ENCODE measurements at places on chromosomes 2 and 18.

DNA sequence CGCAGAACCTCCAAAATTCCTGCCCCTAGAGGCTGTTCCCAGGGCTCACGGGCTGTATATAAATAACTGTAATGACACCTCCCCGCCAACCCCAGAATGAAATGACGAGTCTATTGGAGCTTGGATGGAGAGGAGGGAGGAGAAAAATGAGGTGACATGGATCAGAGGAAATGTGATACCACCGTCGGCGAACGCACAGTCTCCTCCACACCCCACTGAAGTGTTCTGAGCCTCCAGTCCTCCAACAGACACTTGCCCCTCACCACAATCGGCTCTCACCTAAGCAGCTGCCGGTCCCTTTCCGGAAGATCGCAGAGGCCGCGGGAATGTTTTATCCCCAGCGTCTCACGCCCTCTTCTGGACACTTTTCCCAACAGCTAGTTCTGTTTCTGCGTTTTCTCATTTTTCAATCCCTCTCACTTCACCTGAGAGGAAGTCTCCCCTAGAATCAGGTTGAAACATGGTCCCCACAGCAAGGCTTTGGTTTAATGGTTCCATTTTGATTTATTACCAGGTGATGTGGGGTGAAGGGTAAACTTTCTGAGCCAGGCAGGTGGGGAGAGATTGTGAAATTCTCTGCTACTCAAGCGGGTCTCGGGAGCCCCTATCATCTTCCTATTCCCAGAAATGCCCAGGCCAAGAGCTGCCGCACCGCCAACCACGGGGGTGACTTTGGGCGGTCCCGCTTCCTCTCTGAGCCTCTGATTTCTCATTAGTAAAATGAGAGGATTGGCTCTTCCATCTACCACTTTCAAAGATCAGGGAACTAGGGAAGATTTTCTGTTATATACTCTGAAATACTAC, 9.1 kb upstream of the MYO5B start:
- no peak for DNase-seq

GRCh38 chr2:18399601-18400000, 160.9 kb downstream of the RDH14 start:
- DNase-seq = no peak

GRCh38 chr2:227789803-227790202, 23.8 kb upstream of the CCL20 start:
- no peak for DNase-seq

GRCh38 chr2:102999958-103000357, 238.1 kb downstream of the TMEM182 start:
- DNase-seq = no peak

- DNase-seq = no peak
These were observed 22.3 kb downstream of the KLF7 start for GRCh38 chr2:207143215-207144172.

DNA sequence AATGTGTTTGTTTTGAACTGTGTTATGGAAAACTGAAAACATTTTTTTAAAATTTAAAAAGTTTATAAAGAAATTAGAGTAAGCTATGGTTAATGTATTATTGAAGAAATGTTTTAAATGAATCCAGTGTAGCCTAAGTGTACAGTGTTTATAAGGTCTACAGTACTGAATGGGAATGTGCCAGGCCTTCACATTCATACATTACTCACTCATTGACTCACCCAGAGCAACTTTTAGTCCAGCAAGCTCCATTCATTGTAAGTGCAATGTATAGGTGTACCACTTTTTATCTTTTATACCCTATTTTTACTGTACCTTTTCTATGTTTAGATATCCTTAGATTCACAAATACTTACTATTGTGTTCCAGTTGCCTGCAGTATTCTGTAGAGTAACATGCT, 215.1 kb upstream of the THUMPD2 start:
- DNase-seq = no peak

- no peak for DNase-seq
These were observed 29.6 kb upstream of the ITGAV start for GRCh38 chr2:186560254-186560653.

DNA sequence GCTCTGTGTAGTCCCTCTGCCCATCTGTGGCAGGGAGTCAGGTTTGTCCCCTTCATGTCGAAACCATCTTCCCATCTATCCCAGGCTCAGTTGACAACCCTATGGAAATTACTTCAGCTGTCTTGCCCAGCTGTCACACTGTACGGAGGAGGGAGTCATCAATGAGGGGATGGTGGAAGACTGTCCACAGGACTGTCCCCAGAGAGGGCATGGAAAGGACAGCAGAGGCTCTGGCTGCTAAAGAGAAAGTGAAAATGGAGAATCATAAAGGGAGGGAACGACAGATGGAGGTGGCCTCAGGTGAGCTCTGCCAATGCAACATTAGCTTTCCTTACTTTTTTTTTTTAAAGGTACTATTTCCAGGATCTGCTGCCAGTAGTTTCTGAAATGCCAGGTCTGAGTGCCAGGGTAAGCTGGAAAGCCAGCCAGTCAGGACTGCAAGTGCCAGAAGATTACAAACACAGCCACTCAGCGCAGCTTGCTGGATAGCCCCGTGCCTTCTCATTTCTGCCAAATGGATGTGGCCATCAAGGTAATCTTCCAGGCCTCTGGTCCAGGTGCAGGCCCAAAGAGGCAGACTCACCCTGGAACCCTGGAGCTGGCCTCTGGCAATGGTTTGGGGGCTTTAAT, 192.8 kb downstream of the AGPS start:
- no peak for DNase-seq

GRCh38 chr18:41751161-41751560, 203.9 kb upstream of the PIK3C3 start:
- DNase-seq = no peak

DNA sequence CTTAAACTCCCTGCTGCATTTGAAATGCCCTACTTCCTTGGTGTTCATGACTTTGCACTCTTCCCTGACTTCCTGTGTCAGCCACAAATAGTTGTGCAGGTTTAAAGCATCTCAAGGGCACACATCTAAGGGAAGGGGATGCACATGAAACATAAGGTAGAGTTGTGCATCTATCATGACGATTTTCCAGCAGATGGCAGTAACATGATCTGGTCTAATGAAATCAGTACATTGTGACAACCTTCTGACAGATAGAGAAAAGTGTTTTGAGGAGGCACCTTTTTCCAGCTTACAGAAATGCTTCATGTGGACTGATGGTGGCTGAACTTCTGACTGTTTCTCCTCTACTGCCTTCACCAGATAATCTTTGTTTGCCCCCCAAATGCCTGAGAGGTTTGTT, 238.9 kb downstream of the XIRP2 start:
- no peak for DNase-seq

DNA sequence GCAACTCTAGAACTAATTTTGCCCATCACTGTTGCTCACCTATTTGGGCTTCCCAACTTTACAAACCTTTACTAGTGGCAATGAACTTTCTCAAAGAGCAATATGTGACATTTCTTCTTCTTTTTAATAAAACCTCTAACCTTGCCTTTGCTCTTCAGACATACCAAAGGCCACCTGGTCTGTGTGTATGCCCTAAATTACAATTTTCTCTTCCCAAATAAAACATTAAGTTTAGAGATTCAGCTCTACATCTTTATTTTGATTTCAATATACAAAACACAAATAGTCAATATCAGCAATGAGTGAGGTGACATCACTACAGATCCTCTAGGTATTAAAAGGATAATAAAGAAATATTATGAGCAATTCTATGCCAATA, 35.1 kb upstream of the MYCN start:
- DNase-seq = no peak

GRCh38 chr2:236582968-236583367, 13.3 kb downstream of the ACKR3 start:
- DNase-seq = no peak

GRCh38 chr2:236177604-236177966, 9.4 kb upstream of the GBX2 start:
- no peak for DNase-seq

- DNase-seq = no peak
These were observed 97.2 kb downstream of the ARL4C start for GRCh38 chr2:234399451-234400246.

DNA sequence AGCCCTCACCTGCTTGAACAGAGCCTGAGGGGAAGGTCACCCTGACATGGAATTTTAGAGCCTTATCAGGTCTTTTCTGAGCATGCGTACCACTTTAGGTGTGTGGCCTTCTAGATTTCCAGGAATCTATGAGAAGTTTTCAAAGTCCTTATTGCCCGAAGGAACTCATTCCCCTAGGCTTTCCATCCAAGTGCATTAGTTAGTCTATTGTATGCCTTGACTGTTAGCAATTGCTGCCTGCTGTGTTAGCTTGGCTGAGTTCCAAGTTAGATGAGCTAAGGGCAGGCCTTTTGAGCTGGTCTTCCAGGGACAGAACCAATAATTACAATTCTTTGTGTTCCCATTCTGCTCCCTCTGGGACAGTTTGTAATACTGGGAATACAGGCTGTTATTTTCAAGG, 30.8 kb upstream of the PUM2 start:
- no peak for DNase-seq

DNA sequence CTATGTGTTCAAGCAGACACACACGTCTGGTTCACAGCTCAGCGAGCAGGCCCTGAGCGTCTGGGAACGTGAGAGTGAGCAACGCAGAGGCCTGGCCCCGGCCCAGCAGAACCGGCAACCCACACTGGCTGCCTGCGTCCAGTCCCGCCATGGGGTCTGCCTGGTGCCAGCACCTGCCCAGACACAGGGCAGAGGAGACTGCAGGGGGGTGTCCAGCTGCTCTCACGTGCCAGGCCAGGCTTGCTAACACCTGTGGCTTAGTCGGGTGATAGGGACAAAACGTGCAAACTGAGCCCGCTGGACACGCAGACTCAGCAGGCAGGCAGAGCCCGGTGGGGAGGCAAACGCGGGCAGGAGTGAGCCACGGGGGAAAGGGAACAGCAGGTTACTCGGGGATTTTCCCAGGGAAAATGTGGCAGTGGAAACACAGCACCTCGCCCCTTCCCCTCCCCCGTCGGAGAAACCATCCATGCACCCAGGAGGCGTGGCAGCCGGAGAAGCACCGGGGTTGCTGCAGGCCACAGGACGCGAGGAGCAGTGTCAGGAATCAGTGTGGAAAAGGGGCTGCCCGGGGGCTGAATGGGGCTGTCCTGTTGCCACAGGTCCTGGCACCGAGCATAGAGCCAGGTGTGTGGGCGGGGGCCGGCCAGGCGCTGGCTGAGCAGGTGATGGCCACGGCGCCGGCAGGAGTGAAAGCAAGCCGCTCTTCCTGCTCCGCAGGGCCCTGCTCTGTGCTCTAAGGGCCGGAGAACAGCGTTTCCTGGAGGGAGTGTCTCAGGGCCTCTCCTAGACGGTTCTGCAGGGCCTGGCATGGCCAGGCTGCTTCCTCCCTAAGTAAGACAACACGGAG, 154.7 kb downstream of the HDAC4 start:
- no peak for DNase-seq

GRCh38 chr2:189439342-189439741, 1.9 kb upstream of the WDR75 start:
- DNase-seq = no peak

DNA sequence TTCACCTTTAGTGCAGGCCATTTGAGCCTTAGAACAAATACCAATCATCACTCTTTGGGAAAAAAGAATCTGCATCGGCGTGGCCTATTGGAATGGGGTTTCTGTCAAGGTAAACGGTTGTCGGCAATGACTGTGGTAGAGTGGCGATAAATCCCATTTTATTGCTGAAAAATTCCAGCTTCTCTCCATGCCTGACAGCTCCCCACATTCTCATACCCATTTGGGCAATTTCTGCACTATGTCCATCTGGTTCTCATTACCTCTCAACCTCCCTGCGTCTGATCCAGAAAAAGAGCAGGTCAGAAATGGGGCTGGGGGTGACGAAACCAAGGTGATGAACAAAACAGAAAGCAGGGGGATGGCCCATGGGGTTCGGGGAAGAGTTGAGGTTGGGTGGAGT, 254.0 kb downstream of the MEIS1 start:
- no peak for DNase-seq

GRCh38 chr2:216090369-216090786, 8.7 kb downstream of the TMEM169 start:
- DNase-seq = no peak

- DNase-seq = no peak
These were observed 42.6 kb downstream of the ARHGAP15 start for GRCh38 chr2:143171817-143172216.

DNA sequence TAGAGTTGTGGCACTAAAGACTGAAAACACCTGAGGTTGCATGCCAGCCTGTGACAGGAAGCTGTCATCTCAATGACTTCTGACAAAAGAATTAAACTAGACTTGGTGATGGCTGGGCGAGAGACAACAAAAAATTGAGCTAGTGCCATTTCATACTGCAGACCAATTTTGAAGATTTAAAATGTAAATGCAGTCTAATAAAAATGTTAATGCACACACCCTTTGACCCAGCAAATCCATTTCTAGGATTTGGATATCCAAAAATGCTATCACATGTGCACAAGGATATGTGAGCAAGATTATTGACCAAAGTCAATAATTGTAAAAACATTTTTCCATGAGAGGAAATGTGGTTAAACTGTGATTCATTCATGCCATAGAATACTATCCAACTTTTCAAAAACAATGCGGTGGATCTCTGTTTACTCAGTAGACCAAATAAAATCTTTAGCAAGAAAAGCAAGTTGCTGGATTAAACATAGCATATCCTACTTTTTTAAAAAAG, 5.6 kb downstream of the FBXO36 start:
- DNase-seq = no peak

GRCh38 chr2:221283896-221284545, 288.1 kb downstream of the EPHA4 start:
- DNase-seq = no peak

DNA sequence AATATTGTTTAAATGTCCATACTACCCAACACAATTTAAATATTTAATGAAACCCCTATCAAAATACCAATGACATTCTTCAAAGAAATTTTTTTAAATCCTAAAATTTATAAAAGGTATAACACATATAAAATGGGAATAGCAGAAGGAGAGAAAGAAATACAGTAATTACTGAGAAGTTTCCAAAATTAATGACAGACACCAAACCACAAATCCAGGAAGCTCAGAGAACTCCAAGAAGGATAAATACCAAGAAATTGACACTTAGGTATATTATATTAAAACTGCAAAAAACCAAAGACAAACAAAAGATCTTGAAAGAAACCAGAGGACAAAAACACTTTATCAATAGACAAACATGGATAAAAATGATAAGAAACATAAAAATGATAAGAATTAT, 101.1 kb downstream of the MEMO1 start:
- DNase-seq = no peak

- DNase-seq = no peak
These were observed 31.6 kb downstream of the NDUFS1 start for GRCh38 chr2:206127656-206128055.

DNA sequence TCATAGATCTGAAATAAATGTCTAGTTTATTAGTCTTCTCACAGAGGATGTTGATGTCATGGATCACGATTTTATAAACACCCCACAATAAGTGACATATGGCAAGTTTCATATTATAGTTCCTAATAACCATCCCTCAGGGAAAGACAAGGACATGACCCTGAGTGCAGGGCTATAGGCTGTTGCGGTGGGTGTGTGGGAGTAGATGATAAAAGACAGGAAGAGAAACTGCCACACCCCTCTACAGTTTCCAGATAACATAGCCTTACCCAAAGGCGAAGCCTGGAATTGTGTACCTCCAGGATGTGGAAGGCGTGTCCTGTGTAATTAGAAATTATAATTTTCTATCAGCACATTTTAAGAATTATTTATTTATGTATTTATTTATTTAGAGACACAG, 2.4 kb upstream of the NEDD4L start:
- no peak for DNase-seq

Measured in stimulated activated CD8-positive, alpha-beta memory T cell treated with anti-CD3 and anti-CD28 coated beads, Interleukin-15, amount 100 ng/mL, for 24 hours (primary cell).